ENCODE measurements at places on chromosomes 13 and 19. TPM values are rescaled to one million over a fixed set of nuclear protein-coding genes. Genes with fewer than 3 reads are reported as not detected.

DNA sequence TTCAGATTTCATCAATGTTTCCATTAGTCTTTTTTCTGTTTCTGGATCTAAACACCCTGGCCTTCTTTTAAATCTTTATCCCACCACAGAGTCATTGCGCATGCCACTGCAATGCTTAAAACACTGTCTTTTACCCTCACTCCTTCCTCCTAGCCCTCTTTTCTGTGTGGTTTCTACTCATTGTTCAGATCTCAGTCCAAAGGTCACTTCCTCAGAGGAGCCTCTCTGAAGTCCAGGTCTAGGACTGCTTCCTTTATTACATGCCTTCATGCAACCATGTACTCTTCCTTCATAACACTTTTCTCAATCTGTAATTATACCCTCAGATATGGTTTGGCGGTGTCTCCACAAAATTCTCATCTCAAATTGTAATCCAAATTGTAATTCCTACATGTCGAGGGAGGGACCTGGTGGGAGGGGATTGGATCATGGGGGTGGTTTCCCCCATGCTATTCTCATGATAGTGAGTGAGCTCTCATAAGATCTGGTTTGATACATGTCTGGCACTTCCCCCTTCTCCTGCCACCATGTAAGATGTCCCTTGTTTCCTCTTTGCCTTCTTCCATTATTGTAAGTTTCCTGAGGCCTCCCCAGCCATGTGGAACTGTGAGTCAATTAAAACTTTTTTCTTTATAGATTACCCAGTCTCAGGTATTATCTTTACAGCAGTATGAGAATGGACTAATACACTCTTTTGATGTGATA lies 808.9 kb downstream of the DIAPH3 start:
- DNase-seq: no peak

- no peak for DNase-seq
Observed at GRCh38 chr13:104310861-104311260, 1244.6 kb upstream of the SLC10A2 start.

The EBI3 gene
- 1.3 TPM for total RNA-seq

The MBD3L2 gene
- total RNA-seq: not detected

The PRR36 gene
- 0.15 TPM for total RNA-seq
